ENCODE measurements at places on chromosomes 1 and 21.

DNA sequence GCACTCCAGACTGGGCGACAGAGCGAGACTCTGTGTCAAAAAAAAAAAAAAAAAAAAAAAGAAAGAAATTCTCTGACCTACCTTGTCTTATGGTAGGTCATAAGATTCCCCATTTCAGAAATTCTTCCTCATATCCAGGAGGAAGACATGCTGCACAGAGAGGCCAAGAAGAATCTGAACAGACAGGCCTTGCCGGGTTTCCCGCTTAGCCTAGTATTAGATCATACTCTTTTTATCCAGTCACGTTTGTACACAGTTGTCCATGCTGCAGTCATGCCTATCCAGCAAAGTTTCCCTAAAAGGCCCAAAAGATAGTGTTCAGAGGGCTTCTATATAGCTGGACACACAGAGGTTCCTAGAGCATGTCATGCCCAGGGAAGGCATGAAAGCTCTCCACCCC lies 93.6 kb upstream of the CHODL start:
- DNase-seq = no peak

DNA sequence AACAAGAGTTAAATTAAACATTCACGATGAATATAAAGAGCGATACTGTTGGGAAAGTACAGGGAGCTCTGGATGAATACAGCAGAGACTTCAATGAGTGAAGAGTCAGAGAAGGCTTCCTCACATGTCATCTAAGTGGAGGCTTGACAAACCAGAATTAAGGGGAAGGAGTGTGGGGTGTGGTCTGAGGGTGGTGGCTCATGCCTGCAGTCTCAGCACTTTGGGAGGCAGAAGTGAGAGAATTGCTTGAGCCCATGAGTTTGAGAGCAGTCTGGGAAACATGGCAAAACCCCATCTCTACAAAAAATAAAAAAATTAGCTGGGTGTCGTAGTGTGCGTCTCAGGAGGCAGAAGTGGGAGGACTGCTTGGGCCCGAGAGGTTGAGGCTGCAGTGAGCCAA lies 8.7 kb downstream of the SDHB start:
- peak; percentile 63 for DNase-seq

DNA sequence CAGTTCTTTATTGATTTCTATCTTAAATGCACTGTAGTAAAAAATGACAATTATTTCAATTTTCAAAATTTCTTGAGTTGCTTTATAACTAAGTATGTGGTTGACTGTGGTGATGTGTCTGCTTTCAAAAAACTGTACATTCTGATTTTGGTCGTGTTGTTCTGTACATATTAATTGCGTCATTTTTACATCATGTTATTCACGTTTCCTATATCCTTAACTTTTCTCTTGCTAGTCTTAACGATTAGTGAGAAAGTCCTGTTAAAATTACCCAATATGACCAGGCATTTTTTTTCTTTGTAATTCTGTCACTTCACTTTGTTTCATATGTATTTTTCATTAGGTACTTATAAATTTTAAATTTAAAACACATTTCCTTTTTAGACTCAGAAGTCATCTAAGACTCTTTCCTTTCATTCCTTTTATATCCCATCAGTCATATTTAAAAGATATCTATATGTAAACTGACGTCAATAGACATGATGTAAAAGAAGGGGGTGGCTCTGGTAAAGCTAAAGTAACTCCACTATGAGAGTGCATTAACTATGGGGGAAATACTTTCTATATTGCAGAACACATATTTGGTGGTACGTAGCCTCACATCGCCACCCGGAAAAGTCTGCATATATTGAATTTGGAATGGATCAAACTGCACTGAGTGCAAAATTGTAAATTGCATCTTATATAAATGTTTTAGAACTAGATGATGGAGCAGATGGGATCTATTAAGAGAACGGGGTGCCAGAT lies 1.1 kb upstream of the COA6 start:
- no peak for DNase-seq

DNA sequence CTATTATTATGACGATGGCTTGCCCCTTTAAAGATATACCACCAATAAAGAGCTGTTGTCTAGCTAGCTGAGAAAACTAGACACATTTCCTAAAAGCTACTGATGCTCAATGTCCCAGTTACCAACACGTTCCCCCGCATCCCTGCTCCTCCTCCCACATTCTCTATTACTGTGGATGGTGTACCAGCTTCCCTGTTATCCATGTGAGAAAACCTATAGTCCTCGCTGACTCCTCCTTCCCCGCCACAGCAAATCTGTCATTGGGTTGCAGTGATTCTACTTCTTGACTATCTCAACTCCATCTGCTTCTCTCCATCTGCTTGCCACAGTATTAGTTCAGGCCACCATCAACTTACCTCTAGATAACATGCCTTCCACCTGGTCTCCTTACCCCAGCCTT lies 337.5 kb downstream of the KCNH1 start:
- no peak for DNase-seq

GRCh38 chr21:27268290-27268689 lies 301.4 kb upstream of the ADAMTS5 start:
- no peak for DNase-seq

DNA sequence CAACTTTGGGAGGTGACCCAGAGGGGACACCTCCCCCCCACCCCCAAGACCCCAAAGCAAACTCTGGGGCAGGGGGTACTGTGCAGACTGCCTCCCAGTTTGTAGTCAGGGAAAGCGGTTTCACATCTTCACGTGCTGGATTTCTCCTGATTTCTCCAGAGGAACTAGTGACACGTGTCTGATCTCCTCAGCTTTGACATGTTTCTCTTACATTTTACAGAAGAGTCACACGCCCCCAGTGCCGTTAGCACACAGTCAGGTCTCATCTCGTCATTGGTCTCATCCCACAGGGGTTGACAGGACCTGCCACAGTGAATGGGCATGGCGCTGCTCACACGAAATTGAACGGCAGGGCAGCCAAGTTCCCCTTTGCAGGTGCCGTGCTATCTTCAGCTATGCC lies 11.8 kb downstream of the PDPN start:
- no peak for DNase-seq

- no peak for DNase-seq
Measured at GRCh38 chr1:87389546-87389945, 60.9 kb downstream of the LMO4 start.

GRCh38 chr1:175848329-175848728 lies 104.9 kb upstream of the TNR start:
- DNase-seq = no peak

DNA sequence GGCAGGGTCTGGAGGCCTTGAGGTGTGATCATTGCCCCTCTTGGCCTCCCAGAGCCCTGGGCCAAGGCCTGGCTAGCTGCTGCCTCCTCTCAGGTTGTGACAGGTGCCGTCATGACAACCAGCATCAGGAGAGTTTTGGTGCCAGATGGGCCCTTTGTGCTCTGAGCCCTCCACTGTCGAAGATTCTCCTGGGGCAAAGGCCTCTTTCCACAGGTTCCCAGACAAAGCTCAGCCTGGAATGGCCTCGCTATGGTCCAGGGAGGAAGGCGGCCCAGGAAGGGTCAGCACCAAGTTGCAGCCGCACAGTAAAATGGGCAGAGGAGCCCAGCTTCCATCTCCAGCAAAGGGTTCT lies 78.4 kb downstream of the ALPL start:
- DNase-seq = no peak

- DNase-seq = peak; percentile 47
Measured at GRCh38 chr1:247440001-247440620, 17.8 kb downstream of the OR2B11 start.

DNA sequence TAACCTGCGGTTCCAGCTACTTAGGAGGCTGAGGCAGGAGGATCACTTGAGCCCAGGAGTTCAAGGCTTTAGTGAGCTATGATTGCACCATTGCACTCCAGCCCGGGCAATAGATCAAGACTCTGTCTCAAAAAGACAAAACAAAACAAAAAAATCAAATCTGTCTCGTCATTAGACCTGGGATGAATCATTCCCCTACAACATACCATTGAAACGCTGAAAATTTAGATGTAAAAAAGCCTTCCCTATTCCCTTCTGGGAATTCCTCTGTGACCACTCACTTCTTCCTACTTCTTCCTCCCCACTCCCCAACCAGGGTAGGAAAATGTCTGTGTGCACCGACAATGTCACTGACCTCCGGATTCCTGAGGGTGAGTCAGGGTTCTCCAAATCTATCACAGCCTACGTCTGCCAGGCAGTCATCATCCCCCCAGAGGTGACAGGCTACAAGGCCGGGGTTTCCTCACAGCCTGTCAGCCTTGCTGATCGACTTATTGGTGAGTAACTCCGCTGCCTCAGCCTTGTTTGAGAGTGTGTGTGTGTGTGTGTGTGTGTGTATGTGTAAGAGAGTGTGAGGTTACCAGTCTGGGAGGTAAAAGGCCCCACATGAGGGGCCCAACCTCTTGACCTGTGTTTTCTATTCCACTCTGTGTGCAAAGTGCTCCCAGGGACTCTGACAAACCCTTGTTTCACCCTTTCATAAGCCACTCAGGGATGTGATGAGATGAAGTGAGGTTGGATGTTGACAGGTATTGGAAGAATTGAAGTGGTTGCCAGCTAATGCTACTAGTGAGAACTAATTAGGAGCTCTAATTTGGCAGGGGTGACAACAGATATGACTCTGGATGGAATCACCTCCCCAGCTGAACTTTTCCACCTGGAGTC lies 16.3 kb upstream of the SARS1 start:
- DNase-seq = peak; percentile 31

DNA sequence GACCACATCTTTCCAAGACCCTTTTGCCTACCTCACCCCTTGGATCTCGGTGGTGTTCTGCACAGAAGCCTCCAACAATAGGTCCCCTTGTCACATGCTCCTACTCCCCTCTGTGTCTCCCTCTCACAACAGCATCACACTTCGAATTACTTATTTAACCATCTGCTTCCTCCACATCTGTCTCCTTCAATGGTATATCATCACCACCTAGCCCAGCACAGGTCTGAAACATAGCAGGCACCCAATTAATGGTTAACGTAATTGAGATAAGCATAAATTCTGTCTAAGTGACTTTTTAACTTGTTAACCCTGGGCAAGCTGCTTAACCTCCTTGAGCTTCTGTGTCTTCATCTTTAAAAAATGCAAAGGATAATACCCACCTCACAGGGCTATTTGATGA lies 100.3 kb upstream of the BARHL2 start:
- DNase-seq = no peak

DNA sequence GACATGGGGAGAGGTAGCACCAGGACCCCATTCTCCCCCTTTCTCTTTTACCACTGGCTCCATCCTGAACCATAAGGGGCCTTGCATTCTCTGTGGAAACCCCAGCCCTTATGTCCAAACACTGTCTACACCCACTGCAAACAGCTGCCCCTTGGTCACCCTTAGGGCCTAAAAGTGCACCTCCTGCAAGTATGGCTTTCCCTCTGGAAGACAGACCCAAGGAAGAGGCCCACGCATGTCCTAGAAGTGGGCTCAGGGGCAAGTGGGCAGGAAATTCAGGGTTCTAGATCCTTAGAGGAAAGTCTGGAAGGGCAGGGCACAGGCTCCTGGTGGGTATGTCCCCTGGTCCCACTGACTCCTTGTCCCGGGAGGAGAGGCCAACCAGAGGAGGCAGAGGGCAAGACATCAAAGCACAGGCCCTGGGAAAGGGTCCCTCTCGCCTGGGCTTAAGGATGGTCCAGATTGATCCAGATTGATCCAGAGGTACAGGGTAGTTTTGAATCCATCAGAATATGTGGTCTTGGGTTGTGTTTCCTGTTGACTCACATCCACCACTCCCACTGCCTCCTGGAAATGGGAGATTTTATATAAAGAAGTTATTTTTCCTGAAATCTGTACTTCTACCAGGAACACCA lies 150.9 kb downstream of the GRIK3 start:
- no peak for DNase-seq

DNA sequence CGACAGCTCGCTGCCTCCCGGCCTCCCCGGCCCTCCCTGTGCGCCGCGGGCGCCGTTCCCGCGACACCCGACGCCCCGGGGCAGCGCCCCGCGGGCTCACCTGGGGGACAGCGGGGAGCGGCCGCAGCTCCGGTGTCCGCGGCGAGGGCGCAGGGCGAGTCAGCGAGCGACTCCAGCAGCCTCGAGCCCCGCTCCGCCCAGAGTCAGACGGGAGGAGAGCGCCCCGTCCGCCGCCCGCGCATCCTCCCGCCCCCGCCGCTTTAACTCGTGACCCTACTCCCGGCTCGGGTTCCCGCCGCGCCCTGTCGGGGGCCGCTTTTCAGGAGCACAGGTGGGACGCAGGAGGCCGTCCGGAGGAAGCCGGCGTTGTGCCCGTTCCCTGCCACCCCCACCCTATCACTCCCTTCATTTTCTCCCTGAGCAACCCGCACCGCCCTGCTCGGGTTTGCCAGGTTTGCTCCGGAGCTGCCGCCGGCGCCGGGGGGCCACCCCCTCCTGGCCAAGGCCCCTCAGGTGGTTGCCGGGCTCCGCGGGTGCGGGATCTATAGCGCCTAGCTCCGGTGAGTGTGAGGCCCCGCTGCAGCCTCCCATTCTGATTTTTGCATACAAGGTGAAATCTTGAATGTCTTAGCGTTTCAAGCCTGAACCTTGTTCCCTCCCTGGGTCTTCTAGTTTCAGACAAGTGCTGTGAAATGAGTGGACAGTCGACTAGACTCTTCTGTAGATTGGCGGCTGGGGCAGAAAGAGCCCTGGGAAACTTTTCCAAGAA lies at the start of gene MCOLN3:
Gene MCOLN3 (minus strand): TSS at position 205 of the 769 bp plus-strand sequence. CDS start 3,140 bp downstream, outside the sequence.
- no peak for DNase-seq

DNA sequence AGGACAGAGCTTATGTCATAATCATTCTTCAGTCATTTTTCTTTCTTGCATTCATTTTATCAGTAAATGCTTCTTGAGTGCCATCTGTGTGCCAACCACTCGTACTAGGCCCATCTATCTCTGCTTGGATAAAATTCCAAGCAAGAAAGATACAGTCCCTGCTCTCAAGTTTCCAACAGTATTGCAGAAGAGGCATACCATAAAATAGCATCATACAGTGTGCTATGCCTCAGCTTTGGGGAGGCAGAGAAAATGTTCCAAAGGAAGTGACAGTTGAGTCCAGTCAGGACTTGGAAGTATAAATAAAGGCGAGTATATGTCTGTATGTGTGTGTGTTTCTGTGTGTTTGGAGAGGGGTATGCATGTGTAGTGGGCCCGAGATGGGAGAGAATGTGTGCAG lies 113.4 kb upstream of the HOOK1 start:
- DNase-seq = no peak

GRCh38 chr1:96926176-96926575 lies 204.6 kb downstream of the PTBP2 start:
- DNase-seq = no peak

GRCh38 chr1:109901141-109901523 lies 9.5 kb upstream of the CSF1 start:
- no peak for DNase-seq

DNA sequence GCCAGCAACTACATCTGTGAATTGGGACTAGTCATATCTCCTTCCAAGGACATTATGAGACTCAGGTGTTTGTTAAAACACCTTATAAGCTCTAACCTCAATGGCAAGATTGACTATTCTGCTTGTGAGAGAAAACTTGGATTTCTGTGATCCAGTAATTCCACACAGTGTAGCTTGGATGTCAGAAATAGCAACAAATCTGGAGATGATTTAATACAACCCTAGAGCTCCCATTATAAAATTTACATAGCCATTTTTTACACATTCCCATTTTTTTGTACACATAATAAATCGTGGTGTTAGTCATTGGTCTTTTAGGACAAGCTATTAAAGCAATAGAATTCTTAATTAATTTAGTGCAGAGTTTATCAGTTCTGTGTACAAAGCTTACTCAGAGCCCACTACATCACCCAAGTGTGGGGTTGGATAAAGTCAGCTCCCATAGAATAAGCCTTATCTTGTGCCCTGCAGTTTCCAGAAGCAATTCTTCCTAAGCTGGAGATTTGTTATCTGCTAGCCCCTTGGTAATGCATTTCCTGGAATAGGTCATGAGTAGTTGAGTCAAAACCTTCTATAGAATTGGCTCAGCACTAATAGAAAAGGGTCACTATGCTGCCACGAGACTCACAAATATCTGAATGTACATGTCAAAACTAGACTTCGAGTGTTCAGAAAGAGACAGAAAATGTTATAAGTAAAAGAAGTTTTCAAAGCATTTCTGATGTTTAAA lies 434.0 kb upstream of the RUNX1 start:
- DNase-seq = no peak
